NCI-H2081 (cell line): ENCODE measurements at places on chromosomes 1 and 21.

DNA sequence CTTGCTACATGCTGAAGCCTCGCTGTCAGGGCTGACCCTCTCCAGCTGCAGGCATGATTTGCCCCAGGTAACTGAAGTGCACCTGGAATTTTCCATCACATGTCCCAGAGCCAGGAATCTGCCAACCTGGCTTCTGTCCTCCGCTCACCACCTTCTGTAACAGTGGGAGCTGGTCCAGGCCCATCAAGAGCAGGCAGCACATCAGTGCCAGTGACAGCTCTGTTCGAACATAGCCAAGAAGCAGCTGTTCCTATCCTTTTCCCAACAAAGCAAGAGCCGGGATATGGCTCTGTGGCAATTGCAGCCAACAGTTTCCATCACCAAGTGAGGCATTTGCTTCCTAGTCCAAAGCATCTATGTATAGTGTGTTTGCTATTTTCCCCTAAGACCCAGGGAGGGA lies 42.2 kb upstream of the KANK4 start:
- DNase-seq, result no peak

- no peak for DNase-seq
These were observed 58.0 kb downstream of the MEGF6 start for GRCh38 chr1:3553166-3553939.

- DNase-seq, result peak; percentile 35
These were observed 73.9 kb upstream of the VTCN1 start for GRCh38 chr1:117284399-117285215.

- no peak for DNase-seq
These were observed 1.2 kb downstream of the GBP5 start for GRCh38 chr1:89271341-89272015.

GRCh38 chr21:46183910-46184624 lies at the start of gene SPATC1L:
TSS of gene SPATC1L (minus strand) at chr21:46184459. CDS start at chr21:46182816, 1,643 bp downstream.
- no peak for DNase-seq

DNA sequence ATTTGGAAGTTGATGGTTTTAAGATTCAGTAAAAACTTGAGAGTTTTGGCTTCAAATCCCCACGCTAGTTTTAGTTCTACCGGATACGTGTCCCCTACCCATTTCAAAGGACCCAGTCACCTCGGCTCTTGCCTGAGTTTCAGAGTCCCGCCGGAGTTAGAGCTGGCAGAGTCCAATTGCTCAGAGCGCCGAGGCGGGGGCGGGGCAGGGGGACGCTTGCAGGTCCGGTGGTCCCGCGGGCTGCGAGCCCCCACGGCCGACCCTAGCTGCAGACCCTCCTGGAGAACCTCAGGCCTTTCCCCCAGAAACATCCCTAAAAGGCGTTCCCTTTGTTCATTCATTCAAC lies 765 bp upstream of the VPS45 start:
- DNase-seq, result peak; percentile 78

GRCh38 chr1:56975446-56975845 lies 9.6 kb upstream of the C8B start:
- DNase-seq, result no peak

GRCh38 chr1:94907136-94907535 lies 19.8 kb downstream of the CNN3 start:
- no peak for DNase-seq

GRCh38 chr1:10540277-10541005 lies 65.7 kb downstream of the PEX14 start:
- DNase-seq, result no peak

DNA sequence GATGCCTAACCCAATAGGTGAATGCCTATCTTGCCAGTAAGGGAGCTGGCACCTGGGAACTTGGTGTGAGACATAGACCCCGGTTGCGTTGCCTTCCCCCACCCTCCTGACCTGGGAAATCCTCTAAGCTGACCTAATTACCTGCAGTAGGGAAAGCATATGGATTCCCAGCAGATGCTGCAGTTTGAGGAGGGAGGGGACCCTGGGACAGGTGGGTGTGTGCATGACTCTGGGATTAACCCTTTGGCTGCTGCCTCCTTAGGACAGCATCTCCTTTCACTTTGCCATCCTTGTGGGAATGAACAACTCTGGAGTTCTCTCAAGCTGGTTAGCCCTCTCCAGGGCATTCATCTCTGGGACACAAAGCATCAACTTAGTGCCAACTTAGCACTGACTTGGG lies 16.4 kb upstream of the NFASC start:
- DNase-seq, result no peak

DNA sequence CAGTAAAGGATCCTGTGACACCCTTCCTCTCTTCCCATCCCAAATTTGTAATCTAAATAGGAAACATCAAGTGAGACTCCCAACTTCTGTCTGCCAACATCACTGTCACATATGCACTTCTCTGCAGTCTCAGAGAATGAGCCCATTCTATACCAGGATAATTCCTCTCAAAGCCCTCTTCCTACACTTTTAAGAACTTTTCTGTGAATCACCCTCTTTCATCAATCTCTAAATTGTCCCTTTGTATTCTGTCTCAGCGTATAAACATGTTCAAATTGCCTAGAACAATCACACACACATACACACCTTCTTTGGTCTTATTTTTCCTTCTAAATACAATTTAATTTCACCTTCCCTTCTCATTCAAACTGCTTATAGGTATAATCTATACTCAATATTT lies 111.8 kb downstream of the PTBP2 start:
- DNase-seq, result no peak
